GM23248 (cell line): ENCODE measurements at places on chromosomes 5 and 9. TPM values are rescaled to one million over a fixed set of nuclear protein-coding genes. Genes with fewer than 3 reads are reported as not detected.

Gene MCC
- total RNA-seq: 8.8 and 11.6 TPM in 2 replicates

Gene INSL6
- total RNA-seq: not detected in 2 replicates

Gene ASPN
- total RNA-seq: 5.7 and 6.3 TPM in 2 replicates

Gene FOXD1
- 50.0 and 53.9 TPM in 2 replicates for total RNA-seq

Gene TSSK1B
- not detected in 2 replicates for total RNA-seq

Gene CDKN2A
- 18.1 and 27.3 TPM in 2 replicates for total RNA-seq

DNA sequence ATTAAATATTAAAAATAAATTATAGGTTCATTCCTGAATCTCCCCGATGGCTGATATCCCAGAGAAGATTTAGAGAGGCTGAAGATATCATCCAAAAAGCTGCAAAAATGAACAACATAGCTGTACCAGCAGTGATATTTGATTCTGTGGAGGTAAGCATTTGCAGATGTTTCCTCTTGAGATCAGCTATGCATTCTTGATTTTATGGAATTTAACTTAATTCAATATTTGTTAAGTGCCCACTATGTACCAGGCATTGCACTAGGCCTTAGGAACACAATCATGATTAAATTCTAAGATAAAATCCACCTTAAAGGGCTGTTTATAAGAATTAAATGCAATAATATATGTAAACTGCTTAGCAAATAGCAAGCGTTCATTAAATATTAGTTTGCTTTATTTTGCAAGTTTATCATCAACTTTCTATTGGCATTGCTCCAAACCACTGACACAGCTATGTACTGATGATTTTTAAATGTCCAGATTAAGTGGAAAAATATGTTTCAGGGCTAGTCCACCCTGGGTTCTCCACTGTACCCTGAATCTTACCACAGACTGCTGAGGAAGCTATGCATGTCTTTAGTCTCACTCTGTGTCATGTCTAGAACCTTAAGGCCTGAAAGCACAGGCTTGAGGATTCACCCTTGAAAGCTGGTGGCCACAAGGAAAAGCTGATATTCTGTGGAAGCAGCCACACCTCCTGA is 33.2 kb downstream of the SLC22A4 start:
- no peaks in the 10 kb centered on the region for H3K27me3 ChIP-seq
- peaks cover 30% of the 10 kb centered on the region; the same call in 1 of the 2 replicates for H3K36me3 ChIP-seq
- no peak overlapping the region for H3K4me3 ChIP-seq
- peaks cover 6% of the 10 kb centered on the region for H3K4me1 ChIP-seq
- peak; percentile 42 for DNase-seq

DNA sequence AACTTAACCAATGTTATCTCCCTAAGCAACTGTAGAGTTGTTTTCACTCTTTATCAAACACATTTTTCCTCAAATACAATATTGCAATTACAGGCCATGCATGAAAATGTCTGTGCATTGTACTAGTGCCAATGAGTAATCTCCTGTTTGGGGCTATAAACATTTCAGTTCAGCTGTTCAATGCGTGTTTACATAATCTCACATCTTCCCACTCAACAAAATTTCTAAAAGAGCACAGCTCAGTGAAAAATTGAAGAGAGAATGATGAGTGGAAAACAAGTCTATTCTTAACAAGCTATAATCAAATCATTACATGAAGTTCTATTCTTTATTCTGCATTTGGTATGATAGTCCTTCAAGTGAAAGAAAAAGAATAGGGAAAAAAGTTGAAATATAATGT is 780.5 kb upstream of the CDH9 start:
- H3K4me1 ChIP-seq: no peaks in the 10 kb centered on the region
- H3K4me3 ChIP-seq: no peak overlapping the region
- H3K27me3 ChIP-seq: no peaks in the 10 kb centered on the region
- H3K36me3 ChIP-seq: no peaks in the 10 kb centered on the region
- DNase-seq: no peak

DNA sequence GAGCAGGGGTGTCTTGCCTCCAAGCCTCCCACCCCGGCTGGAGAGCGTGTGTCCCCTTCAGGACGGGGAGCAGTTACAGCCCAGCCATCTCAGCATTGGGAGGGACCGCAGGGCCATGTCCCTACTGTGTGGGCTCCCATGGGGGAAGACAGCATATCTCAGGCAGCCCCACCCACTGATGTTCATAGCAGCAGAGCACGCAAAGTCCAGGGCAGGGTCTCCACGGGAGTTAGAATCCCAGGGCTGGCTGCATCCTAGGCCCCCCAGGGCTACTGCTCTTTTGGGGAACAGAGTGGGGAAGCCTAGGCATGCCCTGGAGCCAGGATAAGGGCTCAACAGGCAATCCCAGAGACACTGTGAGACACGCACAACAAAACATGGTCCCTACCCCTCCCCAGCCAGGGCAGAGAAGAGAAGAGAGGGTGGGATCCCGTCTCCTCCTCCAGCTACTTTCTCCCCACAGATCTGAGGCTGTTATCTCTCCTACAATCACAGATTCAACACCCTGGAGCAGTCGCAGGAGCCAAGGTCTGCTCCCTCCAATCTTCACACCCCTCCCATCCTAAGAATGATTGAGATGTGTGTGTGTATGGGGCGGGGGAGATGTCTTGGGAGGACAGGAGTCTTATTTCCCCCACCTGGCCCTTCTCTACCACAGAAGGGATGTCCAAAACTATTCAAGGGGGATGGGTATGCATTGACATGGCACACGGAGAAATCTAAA is 3.4 kb downstream of the CNTFR start:
- no peak overlapping the region for H3K4me3 ChIP-seq
- no peaks in the 10 kb centered on the region for H3K4me1 ChIP-seq
- H3K27ac ChIP-seq: no peak overlapping the region
- H3K36me3 ChIP-seq: no peaks in the 10 kb centered on the region
- DNase-seq: no peak
- peaks cover 73% of the 10 kb centered on the region for H3K27me3 ChIP-seq

DNA sequence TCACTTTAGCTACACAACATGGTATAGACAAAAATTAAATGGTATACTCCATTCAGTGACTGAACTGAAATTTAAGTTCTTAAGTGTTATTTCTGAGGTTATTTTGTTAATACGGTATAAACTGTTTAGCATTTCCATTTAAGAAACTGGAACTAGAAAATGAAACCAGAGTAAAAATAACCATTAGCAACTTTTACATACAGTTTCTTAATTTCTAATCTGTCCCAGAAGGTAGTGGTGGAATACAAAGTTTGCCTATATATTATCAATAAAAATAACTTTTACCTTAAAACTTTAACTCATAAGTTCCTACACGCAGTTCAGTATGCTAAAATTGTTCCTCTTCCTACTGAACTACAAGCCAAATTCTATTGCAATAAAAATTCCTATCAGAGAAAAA is 10.3 kb downstream of the GOLPH3 start:
- H3K4me1 ChIP-seq: peaks cover 8% of the 10 kb centered on the region
- H3K27ac ChIP-seq: no peak overlapping the region
- DNase-seq: no peak
- no peak overlapping the region for H3K4me3 ChIP-seq

GRCh38 chr9:33254211-33254610 is 10.3 kb downstream of the BAG1 start:
- DNase-seq: no peak
- peaks cover 14% of the 10 kb centered on the region for H3K4me1 ChIP-seq
- peaks cover 35% of the 10 kb centered on the region for H3K36me3 ChIP-seq
- H3K4me3 ChIP-seq: no peak overlapping the region
- no peak overlapping the region for H3K27ac ChIP-seq

DNA sequence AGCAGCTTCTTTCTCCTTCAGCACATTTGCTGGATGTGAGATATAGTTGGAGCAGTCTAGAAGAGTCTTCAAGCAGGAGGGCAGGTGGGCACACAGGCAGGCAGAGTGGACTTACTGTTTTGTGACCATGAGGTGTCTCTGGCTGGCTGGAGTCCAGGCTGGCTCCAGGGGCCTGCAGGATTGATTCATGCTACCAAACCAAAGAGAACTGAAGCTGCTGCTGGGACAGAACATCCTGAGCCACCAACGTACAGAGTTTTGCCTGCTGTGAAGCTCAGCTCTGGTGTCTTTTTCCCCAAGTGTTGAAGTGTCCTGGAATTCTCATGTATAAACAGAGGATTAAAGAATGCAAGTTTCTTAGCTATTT is 45.7 kb downstream of the CYSTM1 start:
- H3K4me3 ChIP-seq: no peak overlapping the region
- H3K27me3 ChIP-seq: no peaks in the 10 kb centered on the region
- H3K36me3 ChIP-seq: no peaks in the 10 kb centered on the region

- no peaks in the 10 kb centered on the region for H3K27me3 ChIP-seq
- no peaks in the 10 kb centered on the region for H3K4me1 ChIP-seq
- no peak for DNase-seq
Observed at GRCh38 chr9:8955315-8955714, 1155.7 kb upstream of the DMAC1 start.

GRCh38 chr9:95017062-95017461 is 290.6 kb downstream of the AOPEP start:
- peak overlapping the region; percentile 98 for H3K27ac ChIP-seq
- DNase-seq: peak; percentile 63
- peaks cover 73% of the 10 kb centered on the region for H3K4me1 ChIP-seq
- no peak overlapping the region for H3K4me3 ChIP-seq
- H3K36me3 ChIP-seq: peaks cover 62% of the 10 kb centered on the region
- no peaks in the 10 kb centered on the region for H3K27me3 ChIP-seq

DNA sequence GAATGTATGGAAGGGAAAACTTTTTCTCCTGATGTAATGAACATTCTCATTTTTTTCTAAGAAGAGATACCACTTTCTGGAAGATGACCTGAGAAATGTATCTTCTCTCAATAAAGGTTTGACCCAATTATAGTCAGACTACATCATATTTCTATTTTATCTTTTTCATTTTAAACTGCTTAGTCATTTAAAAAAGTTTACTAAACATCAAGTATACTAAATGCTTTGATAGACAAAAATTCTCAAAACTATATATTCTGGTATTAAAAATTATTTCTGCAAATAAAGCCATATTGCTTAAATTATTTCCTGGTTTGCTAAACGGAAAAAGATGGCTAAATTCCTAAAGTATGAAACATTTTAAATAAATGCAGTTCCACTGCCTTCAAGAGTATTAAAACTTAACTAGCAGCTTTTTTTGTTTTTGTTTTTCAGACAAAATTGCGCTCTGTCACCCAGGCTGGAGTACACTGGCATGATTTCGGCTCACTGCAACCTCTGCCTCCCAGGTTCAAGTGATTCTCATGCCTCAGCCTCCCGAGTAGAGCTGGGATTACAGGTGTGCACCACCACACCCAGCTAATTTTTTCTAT is 37.1 kb downstream of the FBXW11 start:
- no peaks in the 10 kb centered on the region for H3K27me3 ChIP-seq
- H3K36me3 ChIP-seq: no peaks in the 10 kb centered on the region; the same call in 1 of the 2 replicates
- peaks cover 13% of the 10 kb centered on the region for H3K4me1 ChIP-seq
- peak overlapping the region; percentile 25; the same call in 1 of the 2 replicates for H3K27ac ChIP-seq
- no peak overlapping the region for H3K4me3 ChIP-seq

GRCh38 chr9:137972355-137972987 is 94.9 kb downstream of the CACNA1B start:
- no peak overlapping the region for H3K4me3 ChIP-seq
- no peaks in the 10 kb centered on the region for H3K27me3 ChIP-seq
- no peak for DNase-seq
- no peaks in the 10 kb centered on the region for H3K36me3 ChIP-seq
- no peak overlapping the region for H3K27ac ChIP-seq

DNA sequence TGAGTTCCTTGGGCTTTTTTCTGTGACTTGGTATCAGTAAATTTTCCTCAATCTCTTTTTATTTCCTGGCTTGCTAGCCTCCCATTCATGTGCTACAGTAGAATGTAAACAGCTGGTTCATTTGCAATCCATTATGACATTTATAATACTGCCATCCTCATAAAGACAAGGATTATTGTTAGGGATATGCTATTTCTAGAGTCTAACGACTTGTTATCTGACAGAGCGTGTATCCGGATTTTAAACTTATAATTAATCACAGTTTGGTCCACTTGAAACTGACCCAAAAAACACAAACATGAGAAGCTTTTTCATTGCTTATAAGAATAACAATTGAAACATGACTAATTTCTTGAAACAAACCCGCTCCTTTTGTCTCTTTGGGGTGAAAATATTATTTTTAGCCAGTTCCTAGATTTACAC is 585.8 kb downstream of the TLE4 start:
- H3K4me1 ChIP-seq: no peaks in the 10 kb centered on the region
- H3K4me3 ChIP-seq: no peak overlapping the region
- peaks cover 10% of the 10 kb centered on the region for H3K27me3 ChIP-seq
- H3K36me3 ChIP-seq: no peaks in the 10 kb centered on the region

- no peaks in the 10 kb centered on the region for H3K36me3 ChIP-seq
- peaks cover 7% of the 10 kb centered on the region; the same call in 1 of the 2 replicates for H3K27me3 ChIP-seq
- peaks cover 17% of the 10 kb centered on the region for H3K4me1 ChIP-seq
- no peak overlapping the region for H3K4me3 ChIP-seq
- peak; percentile 29 for DNase-seq
Observed at GRCh38 chr5:135497971-135498636, 37.7 kb downstream of the NEUROG1 start.

DNA sequence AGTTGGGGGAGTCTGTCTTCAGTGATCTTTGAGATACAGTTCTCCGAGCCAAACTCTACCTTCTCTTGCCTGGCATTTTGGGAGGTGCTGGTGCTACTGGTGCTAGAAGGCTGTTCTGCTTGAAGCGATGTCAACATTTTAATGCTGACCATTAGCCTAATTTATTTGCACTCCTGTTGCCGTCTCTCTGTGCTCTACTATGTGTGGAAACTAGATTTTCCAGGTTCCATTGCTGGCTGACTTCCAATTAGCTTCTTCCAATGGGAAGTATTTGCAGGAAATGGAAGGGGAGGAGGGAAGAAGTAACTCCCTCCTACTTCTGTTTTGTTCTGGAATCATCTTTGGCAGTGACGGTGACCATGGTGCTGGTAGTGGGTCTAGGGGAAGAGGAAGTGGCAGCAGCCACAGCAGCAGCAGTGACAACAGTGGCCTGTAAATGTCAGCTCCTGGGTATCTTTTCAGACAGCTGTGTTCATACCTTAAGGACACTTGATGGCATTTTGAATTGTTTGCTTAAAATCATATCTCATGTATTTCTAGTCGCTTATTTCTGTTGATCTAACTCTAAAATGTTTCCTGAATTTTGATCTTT is 7.9 kb downstream of the TXNDC8 start:
- no peak overlapping the region for H3K27ac ChIP-seq
- no peak for DNase-seq
- H3K36me3 ChIP-seq: no peaks in the 10 kb centered on the region
- no peak overlapping the region for H3K4me3 ChIP-seq
- H3K4me1 ChIP-seq: no peaks in the 10 kb centered on the region

DNA sequence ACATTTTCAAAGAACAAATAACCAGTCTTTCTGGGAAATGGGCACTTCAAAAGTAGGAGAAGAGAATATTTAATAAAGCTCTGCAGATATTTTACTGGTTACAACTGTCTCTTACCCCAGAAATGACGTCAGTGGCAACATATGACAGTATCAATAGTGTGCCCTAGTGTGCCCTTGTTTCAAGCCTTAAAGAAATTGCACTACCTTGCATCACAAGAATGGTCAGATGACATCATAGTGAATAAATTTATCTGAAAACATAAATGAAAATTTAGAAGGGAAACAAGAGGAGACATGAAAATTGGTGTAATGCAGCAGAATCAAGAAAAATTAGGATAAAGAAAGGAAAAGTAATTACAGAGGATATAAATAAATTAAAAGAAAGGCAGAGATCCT is 176.7 kb downstream of the GNAQ start:
- no peak overlapping the region for H3K27ac ChIP-seq
- peaks cover 20% of the 10 kb centered on the region for H3K4me1 ChIP-seq
- H3K4me3 ChIP-seq: no peak overlapping the region
- no peaks in the 10 kb centered on the region for H3K36me3 ChIP-seq

GRCh38 chr5:88683506-88684135 is 199.4 kb downstream of the MEF2C start:
- no peak overlapping the region for H3K27ac ChIP-seq
- H3K36me3 ChIP-seq: no peaks in the 10 kb centered on the region
- DNase-seq: peak; percentile 28
- H3K27me3 ChIP-seq: peaks cover 95% of the 10 kb centered on the region

GRCh38 chr5:109028608-109029299 is 281.1 kb downstream of the FER start:
- peak; percentile 4 for DNase-seq
- no peak overlapping the region for H3K27ac ChIP-seq
- H3K4me3 ChIP-seq: no peak overlapping the region
- no peaks in the 10 kb centered on the region for H3K27me3 ChIP-seq
